ENCODE measurements at places on chromosomes 12 and 14.

DNA sequence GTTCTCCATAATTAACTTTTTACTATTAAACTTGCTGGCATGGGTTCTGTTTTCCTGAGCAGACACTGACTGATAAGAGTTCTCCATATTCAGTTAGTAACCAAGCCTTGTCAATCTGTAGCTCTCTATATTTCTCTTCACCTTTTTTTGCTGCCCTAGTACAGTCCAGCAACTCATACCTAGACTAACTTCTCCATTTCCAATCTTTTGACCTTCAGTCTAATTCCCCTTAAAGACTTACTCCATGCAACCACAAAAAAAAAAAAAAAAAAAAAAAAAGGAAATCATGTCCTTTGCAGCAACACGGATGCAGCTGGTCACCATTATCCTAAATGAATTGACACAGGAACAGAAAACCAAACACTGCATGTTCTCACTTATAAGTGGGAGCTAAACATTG lies 125.7 kb upstream of the KRAS start:
- DNase-seq: no peak

DNA sequence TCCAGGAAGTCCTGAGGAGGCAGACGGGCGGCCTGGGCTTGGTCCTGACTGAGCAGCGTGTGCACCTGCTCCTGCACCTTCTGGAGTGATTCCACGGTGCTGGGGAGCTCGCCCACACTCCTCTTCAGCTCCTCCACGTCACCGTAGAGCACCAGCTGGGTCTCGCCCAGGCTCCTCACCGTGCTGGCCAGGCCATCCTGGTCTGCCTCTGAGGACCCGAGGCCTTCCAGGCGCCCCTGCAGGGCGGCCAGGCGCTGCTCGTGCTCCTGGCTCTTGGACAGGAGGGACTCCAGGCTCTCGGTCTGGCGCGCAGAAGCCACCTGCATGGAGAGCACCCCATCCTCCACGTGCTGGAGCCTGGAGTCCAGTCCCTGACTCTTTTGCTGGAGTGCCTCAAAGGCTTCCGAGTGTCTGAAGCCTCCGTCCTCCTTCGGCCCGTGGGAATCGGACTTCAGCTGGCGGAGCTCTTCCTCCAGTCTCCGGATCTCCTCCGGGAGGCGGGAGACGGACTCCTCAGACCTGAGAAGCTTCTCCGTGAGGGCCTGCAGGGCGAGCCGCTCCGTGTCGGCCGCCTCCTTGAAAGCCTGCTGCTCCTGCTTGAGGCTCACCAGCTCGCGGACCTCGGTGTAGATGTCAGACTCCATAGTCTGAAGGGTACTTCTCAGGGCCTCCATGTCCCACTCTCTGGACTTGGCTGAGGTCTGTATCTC lies 8.4 kb downstream of the CKAP4 start:
- DNase-seq: no peak

DNA sequence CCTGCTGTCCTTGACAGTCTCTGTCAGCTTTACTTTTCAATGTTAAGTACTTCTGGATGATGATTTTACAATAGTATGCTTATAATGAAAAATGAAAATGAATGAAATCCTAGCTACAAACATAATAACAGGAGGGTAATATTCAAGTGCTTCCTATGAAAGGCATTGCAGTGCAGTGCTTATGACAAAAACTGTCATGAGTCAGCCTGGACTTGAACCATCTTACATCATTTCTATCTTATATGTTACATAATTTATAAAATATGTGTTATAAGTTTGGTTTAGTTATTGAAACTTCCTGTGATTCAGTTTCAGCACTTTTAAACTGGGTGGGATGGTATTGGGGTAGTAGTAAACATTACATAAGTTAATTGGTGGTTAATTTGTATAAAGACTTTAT lies 451.7 kb downstream of the TMEM117 start:
- no peak for DNase-seq

DNA sequence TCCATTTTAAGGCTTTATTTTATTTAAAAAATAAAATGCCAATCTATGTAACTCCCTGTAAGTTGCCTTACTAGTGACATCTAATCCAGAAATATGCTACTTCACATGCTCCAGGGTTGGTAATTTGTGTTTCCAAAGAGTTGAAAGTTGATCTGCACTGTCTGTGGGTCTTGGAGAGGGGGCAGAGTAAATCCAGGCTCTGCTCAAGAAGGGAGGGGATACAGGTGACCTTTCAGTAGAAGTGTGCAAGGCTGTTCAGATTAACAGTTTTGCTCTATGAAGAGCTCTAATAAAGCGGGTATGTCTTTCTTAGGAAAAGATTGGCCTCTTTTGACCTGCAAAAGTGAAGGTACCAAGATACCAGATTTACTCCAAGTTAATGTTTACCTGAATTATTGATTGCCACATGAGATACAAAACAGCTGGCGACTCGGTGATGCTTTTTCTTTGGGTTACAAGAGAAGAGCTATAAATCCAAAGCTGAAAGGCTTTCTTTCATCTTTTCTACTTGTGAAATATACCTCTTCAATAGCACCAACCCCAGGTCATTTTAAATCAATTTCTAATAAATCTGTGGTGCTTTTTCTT lies 75.6 kb upstream of the FLRT2 start:
- DNase-seq: no peak

DNA sequence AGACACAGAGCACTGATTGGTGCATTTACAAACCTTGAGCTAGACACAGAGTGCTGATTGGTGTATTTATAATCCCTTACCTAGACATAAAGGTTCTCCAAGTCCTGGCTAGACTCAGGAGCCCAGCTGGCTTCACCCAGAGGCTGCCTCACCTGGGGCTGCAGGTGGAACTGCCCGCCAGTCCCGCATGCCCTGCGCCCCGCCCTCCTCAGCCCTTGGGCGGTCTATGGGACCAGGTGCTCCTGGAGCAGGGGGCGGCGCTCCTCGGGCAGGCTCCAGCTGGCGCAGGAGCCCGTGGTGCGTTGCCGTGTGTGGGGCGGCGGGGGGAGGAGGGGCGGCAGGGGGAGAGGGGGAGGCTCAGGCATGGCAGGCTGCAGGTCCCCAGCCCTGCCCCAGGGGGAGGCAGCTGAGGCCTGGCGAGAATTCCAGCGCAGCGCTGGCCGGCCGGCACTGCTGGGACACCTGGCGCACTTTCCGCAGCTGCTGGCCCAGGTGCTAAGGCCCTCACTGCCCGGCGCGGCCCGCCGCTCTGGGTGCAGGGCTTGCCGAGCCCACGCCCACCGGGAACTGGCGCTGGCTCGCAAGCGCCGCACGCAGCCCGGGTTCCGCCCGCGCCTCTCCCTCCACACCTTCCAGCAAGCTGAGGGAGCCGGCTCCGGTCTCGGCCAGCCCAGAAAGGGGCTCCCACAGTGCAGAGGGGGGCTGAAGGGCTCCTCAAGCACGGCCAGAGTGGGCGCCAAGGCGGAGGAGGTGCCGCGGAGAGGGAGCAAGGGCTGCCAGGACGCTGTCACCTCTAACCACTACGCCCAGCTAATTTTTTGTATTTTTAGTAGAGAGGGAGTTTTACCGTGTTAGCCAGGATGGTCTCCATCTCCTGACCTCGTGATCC lies 3.1 kb upstream of the SLCO1B3 start:
- DNase-seq: peak; percentile 88

DNA sequence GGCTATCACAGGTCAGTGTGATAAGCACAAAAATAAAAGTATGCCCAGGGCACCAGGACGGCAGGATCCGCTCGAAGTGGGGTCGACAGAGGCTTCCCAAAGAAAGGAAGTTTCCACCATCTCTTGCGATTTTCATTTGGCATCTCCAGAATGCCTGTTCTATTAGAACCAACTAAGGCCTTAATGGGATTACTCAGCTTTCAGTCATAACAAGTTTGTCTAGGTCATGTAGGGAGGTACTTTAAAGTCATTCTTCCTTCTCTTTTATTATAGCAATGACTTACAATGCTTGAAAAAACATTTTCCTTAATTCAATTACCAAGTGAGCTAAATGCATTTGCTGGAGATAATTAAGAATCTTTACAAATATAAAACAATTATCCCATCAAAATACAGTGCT lies 83.6 kb upstream of the DIO3 start:
- DNase-seq: no peak

DNA sequence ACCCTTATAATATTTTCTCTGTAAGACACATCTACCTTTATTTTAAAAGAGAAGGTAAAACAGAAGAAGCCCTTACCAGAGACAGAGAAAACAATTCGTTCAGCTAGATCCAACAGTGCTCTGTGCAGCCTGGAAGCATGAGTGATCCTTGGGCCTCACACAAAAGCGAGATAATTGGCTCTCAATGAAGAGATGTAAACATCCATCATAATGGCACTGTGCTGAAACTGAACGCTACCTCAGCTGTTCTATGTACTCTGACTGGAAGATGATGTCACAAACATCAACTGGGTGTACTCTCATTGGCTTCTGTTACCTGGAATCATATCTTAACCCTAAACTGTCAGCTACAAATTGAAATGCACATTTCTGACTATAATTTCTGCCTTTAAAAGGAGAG lies at the start of gene MGAT4C:
Gene MGAT4C (minus strand): TSS at position 229 of the 400 bp plus-strand sequence.
- peak; percentile 97 for DNase-seq

DNA sequence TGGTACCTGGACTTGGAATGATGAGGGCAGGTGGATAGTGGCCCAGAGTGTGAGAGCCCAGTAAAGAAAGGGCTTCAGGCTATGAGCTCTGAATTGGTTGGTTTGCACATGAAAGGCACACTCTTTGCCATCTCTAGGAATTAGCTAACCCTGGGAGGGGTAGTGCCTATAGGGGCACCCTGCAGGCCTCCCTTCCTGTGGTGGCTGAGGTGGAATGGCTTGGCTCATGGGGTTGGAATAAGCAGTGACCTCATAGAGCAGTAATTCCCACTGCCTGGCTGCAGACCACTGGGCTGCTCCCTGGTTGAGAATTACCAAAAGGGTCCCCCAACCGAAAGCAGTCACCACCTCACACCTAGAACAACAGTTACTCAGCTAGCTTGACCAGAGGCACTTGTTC lies 42.7 kb downstream of the ASCL4 start:
- no peak for DNase-seq

DNA sequence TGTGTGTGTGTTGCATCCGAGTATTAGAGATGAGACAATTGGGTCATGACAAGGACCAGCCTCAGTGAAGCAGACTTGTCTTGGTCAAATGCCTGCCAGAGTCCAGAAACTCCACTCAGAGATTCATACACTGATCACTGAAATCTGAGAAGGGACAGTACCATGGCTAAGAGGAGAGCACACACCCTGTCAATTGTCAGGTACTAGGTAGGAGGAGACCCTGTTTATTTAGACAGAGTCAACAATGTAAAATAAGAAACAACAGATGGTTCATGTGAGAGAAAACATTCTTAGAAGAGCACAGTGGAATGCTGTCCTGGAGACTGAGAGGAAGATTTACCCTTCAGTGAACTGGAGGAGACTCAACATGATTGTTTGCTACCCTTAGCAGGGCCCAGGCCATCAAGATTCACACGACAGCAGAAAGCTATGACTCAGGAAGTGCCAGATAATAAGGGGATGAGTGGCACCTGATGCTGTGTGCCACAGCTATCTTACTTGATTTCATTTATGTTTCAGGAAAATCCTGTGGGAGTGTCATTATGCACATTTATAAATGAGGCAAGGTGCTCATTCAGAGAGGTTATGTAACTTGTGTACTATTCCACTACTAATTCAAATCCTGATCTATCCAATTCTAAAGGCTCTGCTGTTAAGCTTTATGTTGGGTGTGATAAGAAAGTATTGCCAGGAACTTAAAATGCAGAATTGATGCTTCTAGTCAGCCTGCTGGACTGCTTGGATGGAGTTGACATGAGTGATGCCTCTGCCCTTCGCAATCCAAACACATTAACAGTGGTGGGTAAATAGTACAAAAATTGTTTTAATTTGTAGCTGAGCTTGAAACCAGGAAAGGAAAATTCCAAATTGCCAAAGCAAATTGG lies 136.6 kb upstream of the NEDD1 start:
- peak; percentile 76 for DNase-seq

GRCh38 chr14:34693228-34693939 lies 21.0 kb downstream of the CFL2 start:
- peak; percentile 83 for DNase-seq

GRCh38 chr12:124437121-124437520 lies 130.3 kb downstream of the NCOR2 start:
- DNase-seq: no peak

DNA sequence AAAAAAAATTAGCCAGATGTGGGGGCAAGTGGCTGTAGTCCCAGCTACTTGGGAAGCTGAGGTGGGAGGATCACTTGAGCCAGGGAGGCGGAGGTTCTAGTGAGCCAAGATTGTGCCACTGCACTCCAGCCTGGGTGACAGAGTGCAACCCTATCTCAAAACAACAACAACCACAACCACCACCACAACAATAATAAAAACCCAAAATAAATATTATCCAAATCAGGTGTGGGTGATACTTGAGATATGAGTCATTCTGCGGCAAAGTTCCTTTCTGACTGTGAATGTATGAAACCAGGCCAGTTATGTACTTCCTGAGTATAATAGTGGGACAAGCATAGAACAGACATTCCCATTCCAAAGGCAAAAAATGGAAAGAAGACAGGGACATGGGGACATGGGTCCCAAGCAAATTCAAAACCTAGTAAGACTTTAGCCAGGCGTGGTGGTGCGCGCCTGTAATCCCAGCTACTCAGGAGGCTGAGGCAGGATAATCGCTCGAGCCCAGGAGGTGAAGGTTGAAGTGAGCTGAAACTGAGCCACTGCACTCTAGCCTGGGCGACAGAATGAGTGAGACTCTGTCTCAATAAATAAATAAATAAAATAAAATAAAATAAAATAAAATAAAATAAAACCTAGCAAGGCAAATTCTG lies 9.7 kb upstream of the ERC1 start:
- DNase-seq: no peak

DNA sequence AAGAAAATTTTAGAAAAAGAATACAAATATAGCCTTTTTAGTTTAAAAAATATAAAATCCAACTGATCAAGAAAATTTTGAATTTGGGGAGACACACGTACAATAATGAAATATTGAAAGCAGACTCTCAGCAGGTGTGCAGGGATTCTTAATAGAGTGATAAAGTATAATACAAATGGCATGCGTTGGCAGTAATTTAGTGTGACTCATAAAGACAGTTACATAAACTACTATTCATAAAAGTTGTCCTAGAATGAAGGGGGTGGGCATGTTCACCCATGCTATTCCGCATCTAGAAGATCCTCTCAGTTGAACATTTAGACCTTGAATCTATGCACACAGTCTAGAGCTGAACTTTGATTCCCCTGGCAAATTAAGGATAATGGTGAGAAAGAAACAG lies 200.4 kb upstream of the AVPR1A start:
- DNase-seq: no peak

GRCh38 chr14:92263681-92264080 lies 59.3 kb upstream of the SLC24A4 start:
- no peak for DNase-seq

GRCh38 chr12:4562034-4562657 lies at the start of gene DYRK4:
Gene DYRK4, plus strand, starts transcription at chr12:4562208. Its CDS starts 38 bp downstream, at chr12:4562246.
- DNase-seq: peak; percentile 92
